ENCODE measurements at places on chromosomes 3 and 15.

- no peak for DNase-seq
Measured at GRCh38 chr15:28861031-28861534, 12.6 kb upstream of the GOLGA6L7 start.

GRCh38 chr3:109137761-109138160 lies 1.2 kb downstream of the C3orf85 start:
- no peak for DNase-seq

GRCh38 chr3:89622063-89622700 lies 514.8 kb downstream of the EPHA3 start:
- DNase-seq: no peak

- no peak for DNase-seq
Measured at GRCh38 chr3:136898954-136899353, 36.9 kb downstream of the NCK1 start.

GRCh38 chr15:87682527-87682926 lies 574.0 kb downstream of the NTRK3 start:
- no peak for DNase-seq

DNA sequence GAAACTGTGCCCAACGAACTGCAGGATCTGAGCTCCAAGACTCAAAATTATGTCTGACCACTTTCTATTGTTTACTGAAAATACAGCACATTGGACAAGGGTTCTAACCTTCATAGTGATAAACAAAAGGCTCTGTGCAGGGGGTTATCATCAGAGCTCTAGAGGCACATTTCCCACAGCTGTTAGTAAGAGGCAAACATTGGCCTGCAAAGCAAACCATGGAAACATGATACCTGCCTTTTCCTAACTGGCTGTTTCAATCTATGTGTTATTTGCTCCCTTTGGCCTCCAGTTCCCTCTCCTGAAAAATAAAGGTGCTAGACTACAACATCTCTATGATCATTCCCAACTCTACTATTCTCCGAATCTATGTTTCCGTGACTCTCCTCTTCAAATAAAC lies 159.7 kb upstream of the ARHGEF26 start:
- no peak for DNase-seq

DNA sequence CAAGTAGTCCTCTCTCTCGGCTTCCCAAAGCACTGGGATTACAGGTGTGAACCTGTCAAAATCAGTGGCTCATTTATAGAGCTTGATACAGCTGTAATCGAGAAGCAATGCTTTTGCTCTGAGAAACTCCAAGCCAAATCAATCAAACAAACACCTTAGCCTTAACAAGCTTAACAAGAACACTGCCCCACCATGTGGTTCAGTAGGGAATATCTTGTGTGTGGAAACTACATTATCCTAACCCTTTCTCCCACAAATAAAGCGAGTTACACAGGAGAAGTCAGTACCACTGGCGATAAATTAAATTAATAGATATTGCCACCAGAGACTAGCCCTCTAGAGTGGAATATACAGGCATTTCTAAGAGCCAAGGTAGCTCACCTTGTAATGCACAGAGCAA lies 13.9 kb downstream of the CDAN1 start:
- DNase-seq: no peak

DNA sequence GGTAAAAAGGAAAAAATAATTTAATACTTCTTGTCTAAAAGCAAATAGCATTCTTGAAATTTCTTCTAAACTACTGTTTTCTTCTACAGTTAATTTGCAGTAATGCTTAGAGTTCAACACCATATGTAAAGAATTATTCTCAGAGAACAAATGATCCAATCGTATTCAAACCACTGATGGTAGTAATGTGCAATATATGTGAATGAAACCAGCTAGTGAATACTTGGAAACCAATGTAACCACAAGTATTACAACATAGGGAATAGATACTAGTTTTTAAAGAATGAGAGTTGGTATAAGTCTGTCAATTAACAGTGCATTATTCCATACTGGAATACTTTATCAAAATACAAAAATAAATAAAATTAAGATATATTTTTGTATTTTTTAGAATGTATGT lies 850.0 kb downstream of the DIPK2A start:
- no peak for DNase-seq

GRCh38 chr15:26889298-26889898 lies 22.5 kb downstream of the GABRA5 start:
- DNase-seq: peak; percentile 30

DNA sequence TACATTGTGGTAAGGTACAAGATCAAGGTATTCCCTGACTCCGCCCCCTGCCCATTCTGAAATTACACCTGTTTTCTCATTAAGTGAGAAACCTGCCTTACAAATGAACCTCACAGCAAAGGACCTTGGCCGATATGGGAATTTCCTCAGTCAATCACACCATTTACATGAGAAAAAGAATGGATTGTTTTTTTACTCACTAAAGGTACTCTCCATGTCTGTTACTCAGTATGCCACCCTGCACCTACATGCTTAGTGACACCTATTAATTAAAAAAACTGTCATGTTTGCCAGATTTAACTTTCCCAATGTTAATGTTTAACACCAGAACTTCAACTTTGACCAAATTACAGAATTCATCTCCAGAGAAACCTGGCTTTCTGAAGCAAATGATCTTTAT lies 62.0 kb downstream of the ESYT3 start:
- no peak for DNase-seq

DNA sequence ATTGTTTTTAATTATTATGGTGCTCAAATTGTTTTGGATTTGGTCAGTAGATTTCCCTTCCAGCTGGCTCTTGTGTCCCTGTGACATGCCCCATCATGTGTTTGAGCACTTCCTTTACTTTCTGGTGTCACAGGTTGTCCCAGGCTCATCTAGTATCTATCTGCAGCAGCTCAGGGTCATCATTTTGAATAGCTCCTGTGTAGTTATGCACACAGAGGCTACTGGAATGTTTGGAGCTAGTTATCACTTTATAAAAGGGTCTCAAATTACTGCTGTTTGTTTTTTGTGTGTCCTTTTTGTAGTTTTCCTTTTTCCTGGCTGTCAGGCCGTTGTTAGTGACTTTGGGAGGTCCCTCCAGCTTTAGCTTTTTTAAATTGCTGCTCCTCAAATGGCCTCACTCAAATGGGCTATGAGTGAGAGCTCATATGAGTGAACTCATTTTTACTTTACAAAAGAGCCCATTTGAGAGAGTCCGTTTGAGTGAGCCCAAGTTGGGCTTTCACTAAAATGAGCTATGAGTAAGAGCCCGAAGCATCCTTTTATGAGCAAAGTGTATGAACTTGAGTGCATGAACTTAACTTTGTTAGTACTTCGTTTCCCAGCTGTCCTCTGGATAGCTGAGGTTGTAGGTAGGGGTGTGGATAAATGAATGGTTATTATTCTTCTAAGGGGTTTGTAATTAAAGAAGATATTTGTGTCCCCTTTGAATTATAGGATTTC lies 43.8 kb downstream of the SQOR start:
- no peak for DNase-seq

- no peak for DNase-seq
Measured at GRCh38 chr3:128575777-128576176, 74.8 kb downstream of the RPN1 start.

DNA sequence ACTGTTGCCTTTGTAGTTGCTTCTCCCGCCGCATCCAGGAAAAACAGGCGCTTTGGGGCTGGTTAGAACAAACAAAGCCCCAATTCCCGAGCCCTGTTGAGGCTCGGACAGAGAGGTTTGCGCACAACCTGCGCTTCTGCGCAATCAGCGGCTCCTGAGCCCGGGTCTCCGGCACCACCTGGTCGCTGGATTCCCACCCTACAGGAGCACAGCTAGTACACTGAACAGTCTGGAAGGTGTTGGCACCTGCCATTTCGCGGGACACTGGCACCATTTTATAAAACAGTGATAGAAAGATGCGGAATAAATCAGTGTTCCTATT lies 13.8 kb downstream of the ZIC4 start:
- no peak for DNase-seq

DNA sequence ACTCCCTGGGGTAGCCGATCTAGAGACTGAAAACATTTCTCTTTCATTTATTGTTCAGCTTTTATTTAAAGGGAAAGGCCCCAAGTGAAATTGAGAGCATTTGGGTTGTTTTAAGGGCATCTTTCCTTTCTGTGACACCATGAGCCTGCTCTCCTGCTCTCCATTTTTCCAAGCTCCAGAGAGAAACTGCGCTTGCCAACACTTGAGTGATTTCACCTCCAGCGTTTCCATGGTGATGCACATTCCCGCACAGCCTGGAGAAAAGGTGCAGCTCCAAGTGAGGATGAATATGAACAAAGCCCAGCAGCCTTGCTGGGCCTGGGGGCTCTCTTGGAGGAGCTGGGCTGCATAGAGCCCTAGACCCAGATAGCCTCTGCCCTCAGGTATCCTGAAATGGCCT lies 159.2 kb upstream of the PPP2R3A start:
- no peak for DNase-seq

DNA sequence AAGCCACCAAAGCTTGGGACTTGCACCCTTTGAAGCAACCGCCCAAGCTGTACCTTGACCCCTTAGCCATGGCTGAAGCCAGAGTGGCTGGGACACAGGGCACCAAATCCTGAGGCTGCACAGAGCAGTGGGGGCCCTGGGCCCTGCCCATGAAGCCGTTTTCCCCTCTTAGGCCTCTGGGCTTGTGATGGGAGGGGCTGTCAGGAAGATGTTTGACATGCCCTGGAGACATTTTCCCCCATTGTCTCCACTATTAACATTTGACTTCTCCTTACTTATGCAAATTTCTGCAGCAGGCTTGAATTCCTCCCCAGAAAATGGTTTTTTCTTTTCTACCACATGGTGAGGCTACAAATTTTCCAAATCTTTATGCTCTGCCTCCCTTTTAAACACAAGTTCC lies 522.2 kb downstream of the EDEM1 start:
- no peak for DNase-seq

DNA sequence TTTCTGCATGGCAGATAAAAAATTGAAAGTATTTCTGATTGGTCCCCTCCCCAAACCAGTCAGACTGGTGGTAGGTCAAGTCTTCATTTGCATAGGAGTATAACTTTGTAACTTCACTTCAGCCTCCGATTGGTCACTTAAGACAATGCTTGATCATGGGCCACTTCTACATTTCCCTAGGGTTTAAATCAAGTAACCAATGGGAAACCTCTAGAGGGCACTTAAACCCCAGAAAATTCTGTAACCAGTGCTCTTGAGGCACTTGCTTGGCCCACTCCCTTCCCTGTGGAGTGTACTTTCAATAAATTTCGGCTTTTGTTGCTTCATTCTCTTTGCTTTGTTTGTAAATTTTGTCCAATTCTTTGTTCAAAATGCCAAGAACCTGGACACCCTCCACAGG lies 225.5 kb downstream of the ARPP21 start:
- DNase-seq: no peak

DNA sequence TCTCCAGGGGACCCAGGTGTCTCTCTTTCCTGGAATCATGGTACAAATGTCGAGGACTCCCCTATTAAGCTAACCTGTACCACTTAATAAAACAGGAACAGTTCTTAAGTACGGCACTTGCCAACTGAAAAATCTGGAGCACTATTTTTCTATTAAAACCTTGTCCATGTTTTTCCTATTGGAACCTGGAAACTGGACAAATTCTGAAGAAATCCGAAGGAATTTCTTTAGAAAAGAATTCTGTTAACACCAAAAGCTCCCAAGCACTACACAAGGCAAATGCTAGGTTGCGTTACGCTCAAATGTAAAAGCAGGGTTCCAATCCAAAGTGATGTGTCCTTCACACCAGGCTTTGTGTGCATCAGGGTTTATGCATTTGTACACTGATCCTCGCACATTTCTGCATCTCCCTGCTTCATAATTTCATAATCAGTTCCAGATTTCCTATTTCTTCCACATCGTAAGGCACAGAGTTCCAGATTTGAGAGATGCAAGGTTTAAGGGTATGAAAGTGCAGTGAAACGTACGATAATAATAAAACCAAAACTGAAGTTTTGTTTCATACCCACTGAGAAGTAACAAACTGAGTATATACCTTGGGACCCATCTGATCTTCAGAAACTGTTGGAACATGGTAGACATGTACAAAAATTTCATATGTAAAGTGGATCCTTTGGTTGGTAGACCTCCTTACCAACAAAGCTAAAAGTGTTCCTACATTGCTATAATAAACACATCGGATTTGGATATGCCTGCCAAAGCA lies 132.1 kb upstream of the WNT5A start:
- no peak for DNase-seq

DNA sequence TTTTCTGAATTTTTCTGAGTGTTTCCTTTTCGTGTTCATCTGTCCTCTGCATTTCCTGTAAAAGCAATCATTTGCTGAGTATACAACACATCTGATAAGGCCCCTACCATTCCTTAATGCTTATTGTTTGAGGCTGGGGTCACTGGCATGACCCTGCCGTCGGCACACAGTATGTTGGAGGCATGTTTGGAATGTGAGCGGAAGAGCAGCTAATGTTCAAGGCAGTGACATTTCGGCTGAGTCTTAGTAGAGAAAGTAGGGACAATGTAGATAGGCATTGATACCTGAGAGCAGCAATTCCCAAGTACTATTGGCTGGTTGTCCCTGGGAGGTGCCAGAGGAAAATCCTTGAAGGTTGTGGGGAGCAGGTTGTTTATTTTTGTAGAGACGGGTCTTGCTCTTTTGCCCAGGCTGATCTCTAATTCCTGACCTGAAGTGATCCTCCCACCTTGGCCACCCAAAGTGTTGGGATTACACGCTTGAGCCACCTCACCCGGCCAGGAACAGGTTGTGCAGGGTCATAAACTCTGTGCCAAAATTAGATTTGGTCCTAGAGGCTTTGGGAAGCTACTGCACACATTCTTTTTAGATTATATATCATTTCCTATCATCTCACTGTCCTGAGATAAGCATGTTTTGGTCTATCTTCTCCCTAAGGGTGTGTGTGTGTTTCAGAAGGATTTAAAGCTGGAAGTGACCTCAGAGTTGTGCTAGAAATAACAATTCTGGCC lies 13.5 kb downstream of the PTPN23 start:
- no peak for DNase-seq

- DNase-seq: no peak
Measured at GRCh38 chr3:115359536-115359935, 212.4 kb upstream of the ZBTB20 start.

- DNase-seq: no peak
Measured at GRCh38 chr3:150609988-150610387, 6.9 kb downstream of the SELENOT start.

DNA sequence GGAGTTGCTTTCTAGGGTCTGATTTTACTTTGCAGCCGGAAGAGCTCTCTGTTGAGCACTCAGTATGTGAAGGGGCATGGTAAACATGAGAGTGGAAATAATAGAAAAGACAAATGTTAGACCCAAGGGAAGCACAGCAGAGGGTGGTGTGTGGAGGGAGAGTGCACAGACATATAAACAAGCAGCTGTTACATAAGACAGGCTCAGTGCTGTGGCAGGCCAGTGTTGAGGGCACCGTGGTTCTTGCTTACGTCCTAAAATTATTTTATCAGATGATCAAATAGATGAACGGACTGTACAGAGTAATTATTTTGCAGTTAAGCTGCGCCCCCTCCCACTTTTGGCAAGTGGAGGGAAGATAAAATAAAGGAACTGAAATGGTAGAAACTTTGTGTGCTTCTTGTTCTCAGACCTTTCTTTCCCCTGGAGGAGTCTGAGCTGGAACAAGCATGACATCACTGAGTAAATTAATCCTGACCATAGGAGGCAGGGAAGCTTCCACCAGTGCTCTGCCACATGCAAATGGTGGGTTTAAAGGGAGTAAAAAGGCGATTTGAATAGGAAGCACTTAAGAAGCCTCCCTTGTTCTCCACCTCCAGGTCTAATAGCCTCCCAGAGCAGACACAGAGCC lies 205.6 kb downstream of the IL20RB start:
- DNase-seq: no peak

Measured in activated naive CD4-positive, alpha-beta T cell treated with anti-CD3 and anti-CD28 coated beads, Interleukin-2, amount 50 U/mL, for 16 hours (primary cell).